ENCODE measurements at places on chromosomes 11 and 22.

DNA sequence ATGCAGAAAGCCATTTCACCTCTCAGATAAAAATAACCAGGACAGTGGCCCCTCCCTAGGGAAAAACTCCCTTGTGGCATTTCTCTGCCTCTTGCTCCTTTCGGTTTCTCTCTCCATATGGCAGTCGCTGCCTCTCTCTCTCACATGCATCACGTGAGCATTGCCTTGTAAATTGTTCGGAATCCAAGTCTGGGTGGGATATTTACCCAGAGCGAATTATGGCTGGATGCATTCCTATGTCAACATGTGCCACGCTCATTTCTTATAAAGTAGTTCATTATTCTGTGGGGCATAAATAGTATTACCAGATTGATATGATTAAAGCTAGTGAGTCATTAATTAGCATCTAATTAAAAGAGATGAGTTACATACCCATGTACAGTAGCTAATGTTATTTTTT lies 392.9 kb downstream of the INSC start:
- DNase-seq = no peak

DNA sequence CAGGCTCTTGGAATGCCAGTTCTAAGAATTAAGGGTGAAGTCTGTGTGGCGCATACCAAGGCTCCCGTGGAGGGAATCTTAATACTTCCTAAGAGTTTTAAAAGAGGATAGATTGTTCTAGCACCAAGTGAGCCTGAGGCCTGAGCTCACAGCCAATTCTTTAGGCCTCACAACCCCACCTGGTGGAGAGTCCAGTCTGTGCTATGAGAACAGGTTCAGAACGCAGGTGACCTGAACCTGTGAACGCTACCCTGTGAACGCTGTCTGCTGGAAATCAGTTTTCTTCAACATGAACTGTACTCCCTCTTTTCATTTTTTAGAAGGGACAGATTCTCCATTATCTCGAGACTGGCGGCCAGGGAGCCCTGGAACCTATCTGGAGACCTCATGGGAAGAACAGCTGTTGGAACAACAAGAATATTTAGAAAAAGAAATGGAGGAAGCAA lies 43.2 kb upstream of the DLAT start:
- DNase-seq = no peak

GRCh38 chr22:34841331-34841771 lies 224.6 kb upstream of the ISX start:
- DNase-seq = no peak

- no peak for DNase-seq
These were observed 26.6 kb upstream of the MYRF start for GRCh38 chr11:61725781-61726231.

- DNase-seq = no peak
These were observed 15.5 kb downstream of the OTUB1 start for GRCh38 chr11:64001484-64002420.

DNA sequence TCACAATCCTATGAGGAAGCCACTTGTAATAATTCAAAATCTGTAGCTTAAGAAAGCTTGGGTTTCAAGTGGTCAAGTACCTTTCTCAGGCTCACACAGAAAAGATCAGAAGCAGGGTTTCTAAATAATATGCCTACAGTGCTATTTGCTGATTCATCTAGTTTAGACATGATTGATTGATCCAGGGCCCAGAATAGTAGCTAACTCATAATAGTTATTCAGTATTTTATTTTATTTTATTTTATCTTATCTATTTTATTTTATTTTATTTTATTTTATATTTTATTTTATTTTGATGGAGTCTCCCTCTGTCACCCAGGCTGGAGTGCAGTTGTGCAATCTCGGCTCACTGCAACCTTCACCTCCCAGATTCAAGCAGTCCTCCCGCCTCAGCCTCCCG lies 15.9 kb upstream of the PANX3 start:
- DNase-seq = no peak

- peak; percentile 45 for DNase-seq
These were observed 94.1 kb downstream of the SWAP70 start for GRCh38 chr11:9757809-9758636.

- DNase-seq = no peak
These were observed 30.2 kb downstream of the HTR3B start for GRCh38 chr11:113934761-113935160.

DNA sequence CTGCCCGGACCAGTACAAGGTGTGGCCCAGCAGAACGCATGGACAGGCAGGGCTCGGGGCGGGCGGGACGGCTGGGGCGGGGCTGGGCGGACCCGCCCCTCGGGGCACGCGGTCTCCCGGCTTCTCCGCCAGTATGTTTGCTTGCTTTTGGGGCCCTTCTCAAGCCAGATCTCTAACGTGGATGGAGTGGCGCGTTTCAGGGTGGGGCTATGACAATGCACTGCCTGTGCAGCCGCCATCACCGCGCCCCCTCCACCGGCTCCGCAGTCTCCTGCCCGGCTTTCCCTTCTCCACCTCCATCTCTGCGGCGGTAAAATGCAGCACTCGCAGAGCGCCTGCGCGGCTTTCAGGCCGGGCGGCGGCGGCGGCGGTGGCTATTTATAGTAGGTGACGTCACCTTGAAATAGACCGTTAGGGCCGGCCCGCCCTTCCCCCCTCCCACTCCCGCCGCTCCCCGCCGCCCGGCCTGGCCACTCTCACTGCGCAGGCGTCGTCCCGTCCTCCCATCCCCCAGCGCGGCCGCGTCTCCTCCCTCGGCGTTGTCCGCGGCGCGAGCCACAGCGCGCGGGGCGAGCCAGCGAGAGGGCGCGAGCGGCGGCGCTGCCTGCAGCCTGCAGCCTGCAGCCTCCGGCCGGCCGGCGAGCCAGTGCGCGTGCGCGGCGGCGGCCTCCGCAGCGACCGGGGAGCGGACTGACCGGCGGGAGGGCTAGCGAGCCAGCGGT lies at the start of gene YWHAH:
TSS of gene YWHAH (plus strand) at position 558 of the 722 bp plus-strand sequence. CDS start 199 bp downstream, outside the sequence.
- DNase-seq = peak; percentile 75

GRCh38 chr11:24078018-24078417 lies 418.8 kb upstream of the LUZP2 start:
- no peak for DNase-seq

DNA sequence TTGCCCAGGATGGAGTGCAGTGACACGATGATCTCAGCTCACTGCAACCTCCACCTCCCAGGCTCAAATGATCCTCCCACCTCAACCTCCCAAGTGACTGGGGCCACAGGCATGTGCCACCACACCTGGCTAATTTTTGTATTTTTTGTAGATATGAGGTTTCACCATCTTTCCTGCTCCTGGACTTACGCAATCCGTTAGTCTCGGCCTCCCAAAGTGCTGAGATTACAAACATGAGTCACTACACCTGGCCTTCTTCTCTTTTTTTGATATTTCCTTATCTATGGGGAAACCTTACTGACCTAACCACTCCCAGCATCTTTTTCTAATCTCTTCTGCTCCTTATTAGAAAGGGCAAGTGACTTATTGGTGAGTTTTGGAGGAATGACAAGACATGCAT lies 121.7 kb upstream of the CHORDC1 start:
- no peak for DNase-seq

GRCh38 chr11:9689721-9690120 lies 25.8 kb downstream of the SWAP70 start:
- no peak for DNase-seq

DNA sequence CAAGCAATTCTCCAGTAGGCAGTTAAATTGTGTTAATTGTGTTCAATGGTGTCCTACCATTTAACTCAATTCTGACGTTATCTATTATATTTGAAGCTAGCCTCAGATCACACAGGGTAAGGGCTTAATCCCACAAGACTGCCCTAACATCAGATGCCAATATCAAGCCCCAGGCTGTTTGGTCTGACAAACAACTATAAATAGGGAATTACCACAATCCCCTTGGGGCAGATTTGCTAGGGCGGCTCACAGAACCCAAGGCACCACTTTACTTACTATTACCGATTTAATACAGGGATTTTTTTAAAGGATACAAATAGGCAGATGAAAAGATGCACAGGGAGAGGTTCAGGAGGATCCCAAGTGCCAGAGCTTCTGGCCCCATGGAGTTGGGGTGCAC lies 678.4 kb downstream of the OPCML start:
- no peak for DNase-seq
